Activated CD4-positive, CD25-positive, alpha-beta regulatory T cell treated with anti-CD3 and anti-CD28 coated beads, Interleukin-2, amount 50 U/mL, for 72 hours (primary cell): ENCODE measurements at places on chromosomes 2 and 18.

- no peak for DNase-seq
Observed at GRCh38 chr18:78939105-78939504, 40.5 kb upstream of the SALL3 start.

- DNase-seq = no peak
Observed at GRCh38 chr2:166382448-166382847, 6.7 kb upstream of the SCN9A start.

GRCh38 chr18:79603321-79604204 is 76.0 kb upstream of the CTDP1 start:
- DNase-seq = no peak

DNA sequence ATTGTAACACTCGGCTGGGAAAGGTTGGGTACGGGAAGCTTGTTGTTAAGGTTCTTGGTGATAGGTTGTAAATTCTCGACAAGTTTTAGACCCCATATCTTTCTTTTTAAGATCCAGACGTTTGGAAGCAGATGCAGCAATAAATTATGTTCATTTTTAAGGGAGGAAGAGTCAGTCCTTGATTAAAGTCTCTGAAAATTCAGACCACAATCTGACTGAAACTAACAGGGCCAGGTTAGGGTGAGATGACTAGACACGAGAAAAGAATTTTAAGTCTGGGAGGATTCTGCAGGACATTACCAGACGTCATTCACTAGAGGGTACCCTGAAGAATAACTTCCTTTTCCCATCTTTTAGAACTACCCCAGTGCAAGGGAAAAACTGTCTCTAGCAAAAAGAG is 16.1 kb downstream of the WIPF1 start:
- DNase-seq = no peak

DNA sequence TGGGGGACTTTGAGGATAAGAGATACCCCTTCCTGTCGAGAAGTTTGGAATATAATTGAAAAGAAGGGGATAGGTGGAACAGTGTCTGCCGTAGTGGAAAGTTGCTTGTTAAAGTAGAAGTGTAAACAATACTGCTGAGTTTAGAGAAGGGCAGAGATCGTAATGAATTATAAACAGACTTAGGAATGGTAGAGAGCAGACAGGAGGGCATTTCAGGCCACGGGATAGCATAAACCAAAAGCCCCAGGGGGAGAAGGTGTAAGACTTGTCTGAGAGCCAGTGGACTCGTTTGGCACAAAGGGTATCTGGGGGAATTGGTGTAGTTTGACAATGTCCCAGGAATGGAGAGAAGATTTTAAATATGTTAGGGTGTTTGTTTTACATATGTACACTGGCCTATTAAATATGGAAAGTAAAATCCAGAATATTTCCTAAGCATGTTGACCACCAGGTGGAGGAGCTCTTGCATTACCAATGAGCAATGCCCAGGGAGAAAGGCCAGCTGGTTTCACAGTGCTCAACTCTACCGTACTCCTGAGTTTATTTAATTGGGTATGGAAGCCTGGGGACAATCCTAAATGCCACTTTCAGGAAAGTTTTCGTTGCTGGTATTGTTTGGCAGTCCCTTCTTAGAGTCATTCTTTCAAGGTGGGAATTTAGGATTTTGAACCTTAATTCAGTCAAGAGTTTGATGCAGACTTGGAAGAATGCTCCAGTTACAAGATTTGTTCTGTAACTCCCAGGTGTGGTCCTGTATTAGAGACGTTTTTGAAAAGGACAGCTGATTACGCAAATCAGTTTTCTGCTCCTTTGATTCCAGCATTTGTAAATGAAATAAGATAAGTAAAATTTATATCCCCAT is 7.5 kb downstream of the COPS8 start:
- no peak for DNase-seq

DNA sequence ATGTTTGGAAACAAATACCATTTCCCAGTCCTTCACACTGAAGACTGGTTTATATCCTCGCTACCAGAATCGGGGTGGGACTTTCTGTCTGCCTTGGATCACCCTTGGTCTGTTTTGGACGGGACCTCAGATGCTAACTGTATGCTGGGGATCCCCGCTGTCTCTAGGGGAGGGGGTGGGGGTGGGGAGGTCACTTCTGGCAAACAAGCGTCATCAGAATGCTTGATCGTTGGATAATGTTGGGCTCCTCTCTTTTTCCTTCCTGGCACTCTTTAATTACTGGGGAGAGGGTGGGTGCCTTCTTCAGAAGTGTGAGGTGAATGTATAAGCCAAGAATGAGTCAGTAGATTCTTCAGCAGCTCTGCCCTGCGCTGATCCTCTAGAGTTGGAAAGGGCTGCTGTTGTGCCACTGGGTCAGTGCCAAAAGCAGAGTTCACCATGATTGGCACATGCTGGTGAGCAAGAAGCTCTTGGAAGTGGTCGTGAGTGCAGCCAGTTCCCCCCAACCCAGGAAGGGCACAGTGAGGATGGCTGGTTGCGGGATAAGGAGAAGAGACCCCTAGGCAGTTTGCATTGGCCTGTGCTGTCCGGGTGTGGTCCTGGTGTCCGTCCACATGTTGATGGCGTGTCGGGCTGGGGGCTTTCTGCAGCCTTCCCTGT is 32.2 kb downstream of the DGKD start:
- no peak for DNase-seq

- DNase-seq = no peak
Observed at GRCh38 chr18:67846422-67847098, 330.0 kb upstream of the DSEL start.

DNA sequence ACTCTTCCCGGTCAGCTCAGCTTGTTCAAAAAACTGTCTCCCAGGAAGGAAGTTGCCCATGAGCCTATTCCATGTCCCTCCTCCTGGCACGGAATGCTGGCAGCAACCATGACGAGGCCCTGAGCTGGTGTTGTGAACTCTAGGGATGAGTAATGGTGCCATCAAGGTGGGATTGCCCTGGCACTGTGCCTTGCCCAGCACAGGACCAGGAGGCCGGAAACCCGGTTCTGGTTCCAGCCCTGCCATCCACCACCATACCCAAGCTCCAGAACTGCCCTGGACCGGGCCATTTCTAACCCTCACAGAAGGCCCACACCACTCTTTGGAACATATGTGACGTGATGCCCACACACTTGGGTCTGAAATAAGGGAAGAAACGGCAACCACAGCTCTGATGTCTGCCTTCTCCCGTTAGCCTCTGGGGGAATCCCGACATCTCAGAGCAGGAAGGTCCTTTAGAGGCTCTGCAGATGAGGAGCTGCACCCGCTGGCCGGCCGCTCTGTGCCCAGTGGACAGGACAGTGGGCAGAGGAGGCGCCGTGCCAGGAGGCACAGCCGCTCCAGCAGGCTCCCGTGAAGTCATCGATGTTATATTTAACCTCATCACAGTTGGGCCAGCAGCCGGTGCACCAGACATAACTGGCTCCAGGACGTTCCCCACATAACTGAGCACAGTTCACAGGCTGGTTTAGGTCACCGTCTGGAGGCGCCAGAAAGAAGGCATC is 462.1 kb upstream of the ID2 start:
- DNase-seq = no peak

- no peak for DNase-seq
Observed at GRCh38 chr2:186717320-186718007, 23.6 kb downstream of the FAM171B start.

- no peak for DNase-seq
Observed at GRCh38 chr2:62415518-62415917, 90.5 kb downstream of the TMEM17 start.

DNA sequence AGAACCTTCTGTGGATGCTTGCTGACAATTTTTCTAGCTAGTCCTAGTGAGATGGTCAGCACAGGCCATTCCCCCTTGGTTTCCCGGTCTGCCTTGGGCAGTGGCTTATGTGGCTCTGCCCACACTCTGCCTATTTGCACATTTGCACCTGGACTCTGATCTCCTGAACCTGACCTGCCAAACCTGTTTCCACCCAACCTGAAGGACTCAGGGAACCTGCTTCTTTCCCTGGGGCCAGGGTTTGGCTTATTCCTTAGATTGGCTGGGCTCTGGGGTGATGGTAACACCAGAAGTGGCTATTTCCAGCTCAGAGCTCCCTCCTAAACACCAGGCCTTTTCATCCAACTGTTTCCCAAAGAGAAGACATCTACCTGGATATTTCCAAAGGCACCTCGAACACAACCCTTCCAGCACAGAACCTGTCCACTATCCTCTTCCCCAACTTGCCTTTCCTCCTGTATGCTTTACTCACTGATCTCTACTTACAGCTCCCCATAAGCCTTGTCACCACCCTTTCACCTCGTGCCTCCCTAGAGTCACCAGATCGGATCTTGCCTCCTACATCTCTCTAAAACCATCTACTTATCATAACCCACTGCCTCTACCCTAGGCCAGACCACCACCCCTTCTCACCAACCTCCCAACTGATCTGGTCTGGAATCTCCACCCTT is 5.8 kb upstream of the MTA3 start:
- no peak for DNase-seq

GRCh38 chr18:76937597-76937996 is 115.2 kb downstream of the ZNF236 start:
- DNase-seq = no peak

DNA sequence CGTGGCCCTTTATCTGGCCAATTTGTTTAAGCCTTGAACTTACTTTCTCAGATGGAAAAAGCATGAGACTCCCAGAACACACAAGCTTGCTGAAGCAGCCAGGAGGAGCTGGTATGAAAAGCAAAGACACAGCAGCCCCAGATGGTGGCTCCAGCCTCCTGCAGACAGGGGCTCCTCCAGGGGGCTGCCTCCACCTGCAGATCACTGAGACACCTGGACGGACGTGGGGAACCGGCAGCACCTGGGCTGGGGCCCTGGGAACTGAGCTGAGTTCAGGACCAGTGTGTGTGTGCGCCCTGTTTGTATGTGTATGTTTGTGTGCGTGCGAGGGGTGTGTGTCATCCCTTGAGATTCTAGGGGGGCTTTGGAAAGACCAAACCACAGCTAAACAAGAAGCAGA is 8.6 kb downstream of the CYS1 start:
- DNase-seq = no peak

DNA sequence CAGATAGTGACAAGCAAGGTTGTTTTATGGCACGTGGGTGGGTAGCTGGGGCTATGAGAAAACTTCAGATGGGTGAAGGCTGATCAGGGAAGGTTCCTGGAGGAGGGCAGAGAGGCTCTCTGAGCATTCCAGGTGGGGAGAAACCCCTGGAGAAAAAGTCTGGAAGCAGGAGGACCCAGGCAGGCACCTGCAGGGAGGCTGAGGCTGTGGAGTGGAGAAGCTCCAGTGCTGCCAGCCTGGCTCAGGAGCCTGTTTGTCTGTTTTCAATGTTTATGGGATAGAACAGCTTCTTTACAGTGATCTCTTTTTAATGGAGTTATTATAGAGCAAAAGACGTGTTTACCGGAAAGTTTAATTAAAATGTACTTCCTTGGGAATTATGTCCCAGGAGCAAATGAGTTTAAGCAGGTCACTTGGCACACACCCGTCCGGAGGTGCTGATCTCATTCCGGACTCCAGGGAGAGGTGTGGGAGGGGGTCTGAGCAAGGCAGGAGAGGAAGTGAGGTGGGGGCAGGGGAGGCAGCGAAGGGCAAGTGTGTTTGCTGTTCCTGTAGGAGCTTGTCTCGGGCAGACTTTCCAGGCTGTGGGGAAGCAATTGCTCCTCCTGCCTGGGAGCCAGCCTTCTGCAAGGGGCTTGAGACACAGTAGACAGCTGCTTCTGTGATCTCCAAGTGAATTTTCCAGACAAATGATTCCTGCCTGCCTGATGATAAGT is 239.5 kb downstream of the MYCN start:
- no peak for DNase-seq

GRCh38 chr2:219178377-219179175 is 501 bp downstream of the RETREG2 start:
- DNase-seq = peak; percentile 70

DNA sequence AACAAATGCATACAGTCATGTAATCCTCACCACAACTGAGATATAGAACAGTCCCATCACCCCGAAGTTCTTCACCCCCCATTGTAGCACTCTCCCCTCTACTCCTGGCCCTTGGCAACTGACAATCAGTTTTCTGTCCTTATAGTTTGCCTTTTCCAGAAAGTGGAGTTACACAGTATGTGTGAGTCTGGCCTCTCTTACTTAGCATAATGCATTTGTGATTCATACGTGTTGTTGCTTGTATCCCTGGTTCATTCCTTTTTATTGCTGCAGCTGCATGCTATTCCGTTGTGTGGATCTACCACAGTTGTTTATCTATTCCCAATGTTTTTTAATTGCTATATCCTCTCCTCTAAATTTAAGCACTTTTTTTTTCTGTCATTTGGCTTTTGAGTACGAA is 17.6 kb downstream of the ACYP2 start:
- no peak for DNase-seq

GRCh38 chr2:47217277-47217676 is 62.2 kb upstream of the STPG4 start:
- no peak for DNase-seq

- DNase-seq = no peak
Observed at GRCh38 chr2:26059542-26059941, 25.7 kb downstream of the RAB10 start.

GRCh38 chr2:70046534-70046933 is 40.7 kb upstream of the PCBP1 start:
- no peak for DNase-seq

- no peak for DNase-seq
Observed at GRCh38 chr2:165911231-165911630, 42.3 kb downstream of the TTC21B start.

GRCh38 chr2:85988175-85988913 is 99.6 kb upstream of the ST3GAL5 start:
- DNase-seq = no peak

- no peak for DNase-seq
Observed at GRCh38 chr2:128356127-128356526, 37.5 kb upstream of the HS6ST1 start.

GRCh38 chr2:217722883-217723472 is 279.8 kb downstream of the TNS1 start:
- no peak for DNase-seq

GRCh38 chr2:163669506-163669905 is 66.3 kb downstream of the FIGN start:
- DNase-seq = no peak

GRCh38 chr18:22559414-22560274 is 141.9 kb upstream of the CTAGE1 start:
- no peak for DNase-seq
